Motor neuron (in vitro differentiated cells): ENCODE measurements at places on chromosomes 7 and 10. TPM values are rescaled to one million over a fixed set of nuclear protein-coding genes. Genes with fewer than 3 reads are reported as not detected.

The NPFFR1 gene
- total RNA-seq, result 0.04 and 0.05 TPM in 2 replicates

The CHCHD3 gene
- 96.1 and 98.1 TPM in 2 replicates for total RNA-seq

The ATRNL1 gene
- 10.3 and 13.2 TPM in 2 replicates for total RNA-seq

The KCND2 gene
- total RNA-seq, result 0.16 and 0.36 TPM in 2 replicates

The ANKRD30A gene
- 0.29 and 0.52 TPM in 2 replicates for total RNA-seq

The WNT8B gene
- total RNA-seq, result 0.83 and 1.4 TPM in 2 replicates

The PTPRN2 gene
- 0.11 TPM in 1 of 2 replicates, not detected in the other for total RNA-seq

The AKR1C2 gene
- total RNA-seq, result 1.9 and 2.5 TPM in 2 replicates

The RNLS gene
- 2.2 and 2.9 TPM in 2 replicates for total RNA-seq

The FBXL13 gene
- 4.4 and 4.8 TPM in 2 replicates for total RNA-seq

The C10orf105 gene
- 0.18 and 0.21 TPM in 2 replicates for total RNA-seq
